ENCODE measurements at places on chromosomes 5 and 9.

DNA sequence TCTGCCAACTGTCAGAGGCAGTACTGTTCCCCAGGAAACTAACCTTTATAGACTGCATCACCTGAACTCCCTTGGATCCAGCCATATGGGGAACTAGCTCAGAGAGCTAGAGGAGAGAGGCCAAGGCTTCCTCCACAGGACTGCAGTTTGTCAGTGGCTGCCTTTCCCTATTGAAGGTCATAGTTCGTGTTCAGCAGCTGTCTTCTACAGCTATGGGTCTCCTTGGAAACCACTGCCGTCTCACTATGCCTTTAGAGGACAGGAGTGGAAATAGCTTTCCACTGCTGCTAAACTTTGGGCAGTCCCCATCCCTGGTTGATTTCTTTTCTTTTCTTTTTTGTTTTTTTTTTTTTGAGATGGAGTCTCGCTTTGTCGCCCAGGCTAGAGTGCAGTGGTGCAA, 4.4 kb upstream of the SLIT3 start:
- no peak for DNase-seq

- DNase-seq, result peak; percentile 34
Observed at GRCh38 chr5:143182901-143183820, 220.3 kb downstream of the NR3C1 start.

DNA sequence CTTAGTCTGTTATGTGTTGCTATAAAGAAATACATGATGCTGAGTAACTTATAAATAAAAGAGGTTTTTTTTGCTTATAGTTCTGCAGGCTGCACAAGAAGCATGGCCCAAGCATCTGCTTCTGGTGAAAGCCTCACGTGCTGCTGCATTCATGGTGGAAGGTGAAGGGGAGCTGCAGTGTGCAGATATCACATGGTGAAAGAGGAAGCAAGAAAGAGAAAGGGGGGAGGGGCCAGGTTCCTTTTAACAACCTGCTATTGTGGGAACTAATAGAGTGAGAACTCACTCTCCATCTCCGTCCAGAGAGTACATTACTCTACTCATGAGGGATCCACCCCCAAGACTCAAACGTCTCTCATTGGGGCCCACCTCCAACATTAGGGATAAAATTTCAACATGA, 12.5 kb upstream of the PARP8 start:
- no peak for DNase-seq

DNA sequence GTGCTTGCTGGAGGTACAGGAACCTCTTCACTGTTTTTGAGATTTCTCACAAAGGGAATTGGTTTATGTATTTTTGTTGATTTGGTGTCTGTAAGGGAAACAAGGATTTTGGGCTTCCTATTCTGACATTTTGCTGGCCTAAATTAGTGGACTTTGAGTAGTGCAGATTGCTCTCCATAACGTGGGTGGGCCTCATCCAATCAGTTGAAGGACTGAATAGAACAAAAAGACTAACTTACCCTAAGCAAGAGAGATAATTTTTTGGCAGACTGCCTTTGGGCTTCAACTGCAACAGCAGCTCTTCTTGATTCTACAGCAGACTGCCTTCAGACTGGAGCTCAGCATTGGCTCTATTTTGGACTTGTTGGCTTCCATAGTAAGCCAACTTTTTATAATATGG, 93.2 kb downstream of the MSX2 start:
- DNase-seq, result no peak

GRCh38 chr9:23229890-23230317, 596.1 kb downstream of the ELAVL2 start:
- DNase-seq, result no peak

DNA sequence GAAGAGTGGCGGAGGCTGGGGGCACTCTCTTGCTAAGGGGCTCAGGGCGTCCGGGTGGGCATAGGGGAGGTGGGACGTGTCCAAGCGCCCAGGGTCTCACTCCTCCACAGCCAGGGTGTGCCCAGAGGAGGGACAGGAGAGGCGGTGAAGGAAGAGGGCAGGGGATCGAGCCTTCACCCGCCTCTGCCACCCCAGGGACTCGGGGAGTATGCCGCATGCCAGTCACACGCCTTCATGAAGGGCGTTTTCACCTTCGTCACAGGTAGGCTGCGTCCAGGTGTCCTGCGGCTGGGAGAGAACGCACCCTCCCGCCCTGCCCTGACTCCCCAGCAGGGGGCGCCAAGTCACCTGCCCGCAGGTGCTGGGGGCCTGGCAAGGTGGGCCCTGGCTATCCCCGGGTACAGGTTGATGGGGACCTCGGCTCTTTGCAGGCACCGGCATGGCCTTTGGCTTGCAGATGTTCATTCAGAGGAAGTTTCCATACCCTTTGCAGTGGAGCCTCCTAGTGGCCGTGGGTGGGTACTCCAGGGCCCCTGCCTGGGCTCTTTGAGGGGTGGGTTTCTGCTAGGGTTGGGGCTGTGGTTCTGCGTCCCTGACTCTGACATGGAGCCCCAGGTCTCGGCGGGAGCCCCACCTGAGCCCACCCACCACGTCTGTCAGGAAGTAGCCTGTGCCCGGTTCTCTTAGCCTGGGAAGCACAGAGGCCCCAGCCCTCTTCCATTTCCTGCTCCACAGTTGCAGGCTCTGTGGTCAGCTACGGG, 552 bp downstream of the TMEM141 start:
- DNase-seq, result peak; percentile 38

- no peak for DNase-seq
Observed at GRCh38 chr9:112069318-112070169, 105.6 kb downstream of the SUSD1 start.

- no peak for DNase-seq
Observed at GRCh38 chr9:15697446-15697851, 144.6 kb downstream of the CCDC171 start.

- DNase-seq, result no peak
Observed at GRCh38 chr9:11742471-11742870, 950.7 kb upstream of the TYRP1 start.

DNA sequence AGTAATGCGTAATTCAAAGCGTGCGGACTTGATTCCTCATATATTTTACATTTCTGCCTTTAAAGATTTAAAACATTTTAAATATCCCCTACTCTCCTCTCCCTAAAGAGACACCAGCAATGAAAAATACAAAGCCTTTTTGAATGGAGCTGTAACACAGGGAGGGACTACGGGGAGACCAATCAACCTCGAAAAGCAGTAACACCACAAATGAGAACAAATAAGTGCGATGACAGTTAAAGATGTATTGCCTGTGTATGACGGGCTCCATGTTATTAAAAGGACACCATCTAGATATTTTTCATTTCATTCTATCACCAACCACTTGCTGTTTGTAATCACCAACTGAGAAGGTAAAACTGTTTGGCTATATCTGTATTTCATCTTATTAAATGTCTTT, 230.3 kb upstream of the TBCA start:
- DNase-seq, result no peak

DNA sequence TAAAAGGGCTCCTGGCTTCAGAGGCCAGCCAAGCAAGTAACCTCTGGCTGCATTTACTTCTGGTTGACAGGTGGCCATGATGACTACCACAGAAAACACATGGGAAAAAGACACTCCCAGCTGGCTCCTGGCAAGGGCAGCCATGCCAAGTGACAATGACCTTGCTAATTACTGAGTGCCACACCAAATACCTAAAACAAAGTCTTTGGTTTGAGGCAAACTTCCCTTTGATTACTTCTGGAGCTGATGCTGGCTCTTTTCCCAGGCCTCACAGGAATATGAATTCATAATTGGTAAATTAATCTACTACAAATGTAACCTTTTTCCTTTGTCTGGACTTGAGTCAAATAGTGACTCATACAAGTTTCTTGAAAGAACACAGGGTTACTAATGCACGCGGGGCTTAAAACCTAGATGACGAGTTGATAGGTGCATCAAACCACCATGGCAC, 61.0 kb downstream of the LPAR1 start:
- no peak for DNase-seq

GRCh38 chr5:127988146-127988760, 95.3 kb upstream of the SLC12A2 start:
- no peak for DNase-seq

DNA sequence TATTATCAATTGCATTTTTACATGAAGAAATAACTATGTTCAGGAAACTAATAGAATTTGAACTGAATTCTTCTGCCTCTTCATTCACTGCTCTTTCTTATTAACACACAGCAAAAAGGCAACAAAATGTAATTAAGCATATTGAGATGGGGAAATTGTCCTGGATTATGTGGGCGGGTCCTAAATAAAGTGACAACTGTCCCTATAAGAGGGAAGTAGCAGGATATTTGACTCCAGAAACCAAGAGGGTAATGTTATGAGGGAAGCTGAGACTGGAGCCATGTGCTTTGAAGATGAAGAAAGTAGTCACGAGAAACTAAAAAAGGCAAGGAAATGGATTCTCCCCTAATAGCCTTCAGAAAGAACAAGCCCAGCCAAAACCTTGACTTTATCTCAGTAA, 311.2 kb upstream of the PIK3R1 start:
- DNase-seq, result no peak

- DNase-seq, result no peak
Observed at GRCh38 chr9:38196714-38197113, 127.7 kb upstream of the SHB start.

- DNase-seq, result no peak
Observed at GRCh38 chr5:135447298-135447929, at the start of gene DCANP1. TSS of gene DCANP1 (minus strand) at chr5:135447348. CDS start at chr5:135447108, 240 bp downstream.

- no peak for DNase-seq
Observed at GRCh38 chr5:109996246-109996645, 306.5 kb downstream of the MAN2A1 start.

DNA sequence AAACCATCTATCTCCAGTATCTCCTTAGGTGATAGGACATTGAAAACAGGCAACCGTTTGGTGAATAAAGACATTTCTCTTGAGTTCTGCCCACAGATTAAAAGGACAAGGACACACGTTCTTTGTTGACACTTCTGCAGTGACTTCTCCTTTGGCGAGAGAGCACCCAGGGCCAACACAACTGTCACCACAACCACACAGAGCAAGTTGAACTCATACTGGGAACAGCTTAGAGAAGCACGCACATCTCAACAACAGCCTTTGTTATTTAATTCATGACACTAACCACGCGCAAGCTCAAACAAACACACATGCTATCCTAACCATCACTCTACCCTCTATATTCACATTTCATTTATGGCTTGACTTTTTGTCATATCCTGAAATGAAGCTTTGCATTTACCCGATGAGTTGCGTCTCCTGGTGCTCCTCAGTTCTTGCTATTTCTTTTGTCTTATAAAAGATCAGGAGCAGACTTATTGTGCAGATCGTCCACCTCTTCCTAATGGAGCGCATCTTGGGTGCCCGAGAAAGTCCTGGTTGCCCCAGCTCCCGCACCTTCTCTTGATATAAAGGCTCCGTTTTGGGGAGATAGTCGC, 543 bp downstream of the ST8SIA4 start:
- no peak for DNase-seq

- DNase-seq, result no peak
Observed at GRCh38 chr5:179716286-179716685, 16.3 kb upstream of the MAML1 start.

DNA sequence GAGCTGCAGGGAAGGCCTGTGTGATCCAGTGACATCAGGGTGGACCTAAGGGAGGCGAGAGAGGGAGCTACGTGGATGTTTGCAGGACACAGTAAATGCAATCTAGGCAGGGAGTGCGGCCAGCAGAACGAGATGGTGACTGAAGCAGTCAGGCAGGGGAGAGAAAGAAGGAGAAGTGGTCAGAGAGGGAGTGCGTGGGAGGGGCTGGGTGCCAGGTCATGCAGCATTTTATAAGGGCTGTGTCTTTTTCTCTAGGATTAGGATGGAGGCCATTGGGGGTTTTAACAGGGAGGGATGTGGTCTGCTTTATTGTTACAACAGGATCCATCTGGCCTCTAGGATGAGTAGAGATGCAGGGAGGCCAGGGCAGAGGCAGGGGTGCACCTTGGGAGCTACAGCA, 80.4 kb downstream of the DCP2 start:
- DNase-seq, result no peak
